ENCODE measurements at places on chromosomes 6 and 20.

GRCh38 chr6:11718463-11718862, 60.1 kb downstream of the ADTRP start:
- no peak for DNase-seq

DNA sequence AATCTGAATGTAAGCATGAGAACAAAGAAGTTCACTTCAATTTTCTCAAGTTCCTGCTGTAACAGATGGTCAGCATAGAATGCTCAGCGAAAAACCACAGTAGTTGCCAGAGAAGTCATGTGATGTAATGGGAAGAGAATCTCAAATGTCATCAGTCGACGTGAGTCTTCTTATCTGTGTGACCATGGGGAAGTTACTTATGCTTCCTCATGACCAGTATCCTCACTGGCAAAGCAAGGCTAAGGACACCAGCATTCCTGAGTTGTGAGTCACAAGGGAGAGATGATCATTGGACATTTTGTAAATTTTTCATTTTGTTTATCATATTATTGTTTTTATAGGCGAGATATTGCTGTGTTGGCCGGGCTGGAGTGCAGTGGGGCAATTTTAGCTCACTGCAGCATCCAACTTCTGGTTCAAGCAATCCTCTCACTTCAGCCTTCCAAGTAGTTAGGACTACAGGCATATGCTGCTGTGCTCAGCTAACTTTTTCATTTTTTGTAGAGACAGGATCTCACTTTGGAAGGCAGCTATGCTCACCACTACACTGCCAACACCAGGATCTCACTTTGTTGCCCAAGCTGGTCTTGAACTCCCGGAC, 21.9 kb downstream of the SGK1 start:
- DNase-seq, result no peak

DNA sequence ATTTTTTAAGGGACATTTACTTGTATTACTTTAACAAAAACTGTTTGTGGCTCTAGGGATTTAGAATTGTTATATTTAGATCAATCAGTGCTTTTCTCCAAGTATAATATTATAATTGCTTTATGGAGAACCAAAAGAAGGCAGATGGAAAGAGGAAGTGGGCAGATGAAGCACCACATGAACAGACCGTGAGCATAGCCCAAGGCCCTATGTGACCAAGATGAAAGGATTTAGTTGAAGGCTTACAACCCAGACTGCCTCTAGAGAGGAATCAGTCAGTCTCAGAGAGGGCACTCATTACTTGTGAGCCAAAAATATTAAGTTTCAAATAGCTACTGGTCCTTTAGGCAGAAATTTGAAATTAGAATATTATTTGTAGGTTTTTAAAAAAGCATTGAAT, 102.3 kb upstream of the IMPG1 start:
- DNase-seq, result no peak

DNA sequence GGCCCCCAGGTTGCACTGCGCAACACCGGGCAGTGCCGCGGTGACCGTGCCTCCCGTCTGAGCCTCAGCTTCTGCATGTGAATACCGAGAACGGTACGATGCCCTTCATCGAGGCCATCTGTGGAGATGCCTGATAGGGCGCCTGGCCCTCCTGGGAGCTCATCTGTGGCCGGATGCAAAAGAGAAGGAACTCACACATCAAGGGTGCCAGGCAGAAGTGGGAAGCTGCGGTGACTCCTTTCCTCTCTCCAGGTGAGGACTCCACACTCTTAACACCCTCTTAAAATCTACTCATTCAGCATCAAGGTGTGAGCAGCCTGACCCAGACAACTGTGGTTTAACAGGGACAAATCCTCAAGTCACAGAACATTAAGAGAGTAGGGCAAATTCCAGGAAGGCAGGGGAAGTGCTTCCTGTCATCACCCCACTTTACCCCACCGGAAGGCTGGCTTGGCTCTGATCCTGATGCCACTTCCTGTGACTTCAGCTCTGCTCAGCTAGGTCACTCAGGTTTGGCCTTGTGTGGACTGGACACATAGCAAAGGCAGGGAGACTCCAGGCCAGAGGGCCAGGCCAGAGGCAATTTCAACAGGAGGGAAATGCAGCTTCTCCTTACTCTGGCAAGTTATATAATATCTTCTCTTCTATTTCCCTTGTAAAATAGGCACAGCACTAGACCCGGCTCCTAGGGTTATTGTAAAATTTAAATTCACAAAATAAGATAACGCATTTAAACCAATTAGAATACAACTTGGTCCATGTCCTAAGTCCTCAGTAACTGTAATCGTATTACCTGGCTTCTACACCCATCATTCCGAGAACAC, 69.4 kb downstream of the CPNE5 start:
- DNase-seq, result no peak

DNA sequence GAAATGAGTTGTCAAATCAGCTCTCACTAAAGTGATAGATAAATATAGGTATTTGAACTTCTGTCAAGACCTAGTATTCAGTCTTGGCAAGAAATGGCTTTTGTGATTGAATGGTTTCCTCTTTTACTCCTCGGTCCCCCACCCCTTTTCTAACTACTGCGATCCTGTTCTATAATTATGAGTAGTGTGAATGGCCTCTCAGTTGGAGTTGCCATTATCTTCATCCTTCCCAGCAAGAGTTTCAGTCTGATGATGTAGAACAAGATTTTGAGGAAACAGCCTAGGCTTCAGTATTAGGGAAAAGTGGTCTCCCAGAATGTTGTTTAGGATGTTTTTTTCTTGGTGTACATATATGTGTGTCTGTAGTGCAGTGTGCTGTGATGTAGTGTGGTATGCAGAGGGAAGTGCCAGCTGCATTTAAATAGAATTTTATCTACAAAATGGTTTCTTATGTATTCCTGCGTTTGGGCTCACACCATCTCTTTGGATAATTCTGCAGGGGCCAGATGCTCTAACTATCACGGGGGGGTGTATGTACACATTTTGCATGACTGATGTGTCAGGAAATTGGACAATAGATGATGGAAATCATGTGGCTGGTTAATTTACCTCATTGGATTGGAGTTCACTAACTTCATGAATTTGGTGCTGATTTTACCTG, 180.1 kb upstream of the MMS22L start:
- DNase-seq, result no peak

GRCh38 chr6:3890047-3890446, 40.9 kb downstream of the FAM50B start:
- DNase-seq, result no peak

DNA sequence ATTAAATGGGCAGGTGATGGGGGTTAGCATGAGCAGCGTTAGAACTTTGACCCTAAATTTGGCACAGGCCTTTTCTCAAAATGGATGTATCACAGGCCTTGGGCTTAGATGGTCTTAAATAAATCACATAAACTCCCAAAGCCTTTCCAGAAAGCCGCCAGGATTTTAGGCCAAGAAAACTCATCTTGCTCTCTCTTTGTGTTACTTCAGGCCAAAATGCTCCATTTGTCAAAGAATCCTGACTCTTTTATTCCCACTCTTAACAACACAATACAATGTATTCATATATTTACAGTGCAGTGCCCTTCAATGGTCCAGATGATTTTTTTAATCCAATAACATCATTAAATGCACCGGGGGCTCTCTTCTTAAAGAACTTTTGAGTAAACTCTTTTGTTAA, 5.9 kb upstream of the TCP11 start:
- no peak for DNase-seq

- no peak for DNase-seq
Measured at GRCh38 chr6:137676888-137677287, 182.7 kb upstream of the OLIG3 start.

GRCh38 chr20:58071298-58071697, 157.2 kb downstream of the ANKRD60 start:
- no peak for DNase-seq

GRCh38 chr6:15668918-15669317, 6.1 kb upstream of the DTNBP1 start:
- DNase-seq, result no peak

- DNase-seq, result no peak
Measured at GRCh38 chr20:43750774-43751166, 24.0 kb upstream of the GTSF1L start.

DNA sequence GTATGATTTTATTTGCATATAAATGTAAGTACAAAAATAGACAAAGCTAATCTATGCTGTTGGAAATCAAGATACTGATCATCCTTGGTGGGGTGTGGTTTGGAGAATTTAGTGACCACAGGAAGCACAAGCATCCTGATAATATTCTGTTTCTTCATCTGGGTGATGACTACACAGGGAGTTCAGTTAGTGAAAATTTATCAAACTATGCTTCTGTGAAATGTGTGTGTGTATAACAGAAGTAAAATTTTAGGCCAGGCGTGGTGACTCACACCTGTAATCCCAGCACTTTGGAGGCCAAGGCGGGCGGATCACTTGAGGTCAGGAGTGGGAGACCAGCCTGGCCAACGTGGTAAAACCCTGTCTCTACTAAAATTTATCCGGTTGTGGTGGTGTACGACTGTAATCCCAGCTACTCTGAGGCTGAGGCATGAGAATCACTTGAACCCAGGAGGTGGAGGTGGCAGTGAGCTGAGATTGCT, 20.6 kb downstream of the ENPP3 start:
- DNase-seq, result no peak

DNA sequence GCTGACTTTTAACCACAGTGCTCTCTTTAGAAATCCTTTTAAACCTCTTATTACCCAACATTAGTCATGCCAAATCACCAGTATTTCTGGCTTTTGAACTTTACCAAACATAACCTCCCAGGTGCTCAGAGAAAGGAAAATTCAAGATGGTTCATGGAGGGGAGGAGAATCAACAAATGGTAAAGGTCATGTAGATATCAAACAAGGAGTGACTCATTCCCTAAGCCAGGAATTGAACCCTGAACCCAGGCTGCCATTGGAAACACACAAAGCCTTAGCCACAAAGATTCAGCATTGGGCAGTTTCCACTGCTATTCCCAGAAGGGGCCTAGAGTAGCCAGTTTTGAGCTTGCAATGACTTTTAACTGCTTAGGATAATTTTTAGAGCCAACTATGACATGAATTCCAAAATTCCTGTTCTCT, 21.6 kb upstream of the ENTPD6 start:
- DNase-seq, result no peak

GRCh38 chr6:37134396-37135191, 35.4 kb upstream of the PIM1 start:
- DNase-seq, result no peak

DNA sequence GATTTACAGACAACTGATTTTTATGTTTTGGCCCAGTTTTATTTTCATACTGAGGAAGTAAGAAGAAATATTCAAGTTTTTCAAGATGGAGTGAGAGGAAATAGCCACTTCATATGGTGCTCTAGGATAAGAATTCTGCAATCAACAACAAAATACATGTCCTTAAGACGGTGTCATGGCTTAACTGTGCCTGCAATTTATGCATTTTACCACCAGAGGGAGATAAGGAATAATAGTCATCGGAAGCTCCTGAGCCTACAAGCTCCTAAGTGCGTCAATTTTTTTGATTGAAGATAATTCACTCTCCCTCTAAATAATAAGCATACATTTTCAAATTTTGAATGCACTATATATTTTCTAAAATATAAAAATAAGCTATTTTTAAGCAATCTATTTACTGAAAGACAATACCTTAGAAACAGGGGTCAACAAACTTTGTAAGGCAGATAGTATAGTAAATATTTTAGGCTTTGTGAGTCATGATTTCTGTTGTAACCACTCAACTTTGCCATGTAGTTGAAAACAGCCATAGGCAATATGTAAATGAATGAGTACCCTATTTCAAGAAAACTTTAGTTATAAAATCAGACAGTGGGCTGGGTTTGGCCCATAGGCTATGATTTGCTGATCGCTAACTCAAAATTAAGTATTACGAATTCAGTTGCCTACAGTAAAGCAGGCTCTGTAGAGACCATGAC, 230.9 kb upstream of the DTNBP1 start:
- no peak for DNase-seq

DNA sequence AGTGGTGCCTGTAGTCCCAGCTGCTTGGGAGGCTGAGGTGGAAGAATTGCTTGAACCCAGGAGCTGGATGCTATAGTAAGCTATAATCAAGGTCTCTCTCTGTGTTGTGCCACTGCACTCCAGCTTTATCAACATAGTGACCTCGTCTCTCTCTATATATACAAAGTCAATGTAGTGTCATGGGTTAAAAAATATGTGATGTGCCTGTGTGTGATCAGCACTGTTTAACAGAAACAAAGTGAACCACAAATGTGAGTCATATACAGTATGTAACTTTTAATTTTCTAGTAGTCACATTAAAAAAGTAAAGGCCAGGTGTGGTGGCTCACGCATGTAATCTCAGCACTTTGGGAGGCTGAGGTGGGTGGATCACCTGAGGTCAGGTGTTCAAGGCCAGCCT, 85.3 kb upstream of the RNF24 start:
- no peak for DNase-seq

DNA sequence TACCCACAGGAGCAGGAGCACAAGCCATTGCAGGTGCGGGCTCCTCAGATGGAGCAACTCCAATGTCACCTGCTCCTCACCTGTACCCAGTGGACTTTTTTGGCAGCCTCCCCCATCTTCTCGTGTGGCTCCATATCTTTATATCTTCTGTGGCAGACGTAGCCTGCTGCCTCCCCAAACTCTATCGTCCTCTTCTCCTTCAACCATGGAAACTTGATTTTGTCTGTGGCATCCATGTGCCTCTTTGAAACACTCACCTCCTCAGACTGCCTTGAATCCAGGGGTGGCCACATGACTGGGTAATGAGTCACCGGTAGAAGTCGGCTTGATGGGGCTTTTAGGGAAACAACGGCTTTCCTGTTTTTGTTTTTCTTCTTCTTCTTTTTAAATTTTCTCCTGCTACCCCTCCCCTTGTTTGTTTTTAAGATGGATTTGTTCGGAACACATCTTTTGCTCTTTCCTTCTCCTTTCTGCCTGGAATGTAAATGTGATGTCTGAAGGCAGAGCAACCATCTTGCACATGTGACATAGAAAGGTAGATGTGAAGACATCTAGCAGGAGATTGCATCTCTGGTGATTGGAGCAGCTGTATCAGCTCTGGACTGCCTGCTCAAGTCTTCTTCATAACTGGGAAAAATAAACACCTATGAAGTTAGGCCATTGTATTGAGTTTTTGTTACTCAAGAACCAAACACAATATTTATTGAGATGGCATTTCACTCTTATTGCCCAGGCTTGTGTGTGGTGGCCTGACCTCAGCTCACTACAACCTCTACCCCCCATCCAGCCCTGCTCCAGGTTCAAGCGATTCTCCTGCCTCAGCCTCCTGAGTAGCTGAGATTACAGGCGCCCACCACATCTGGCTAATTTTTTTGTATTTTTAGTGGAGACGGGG, 69.9 kb upstream of the DDR1 start:
- no peak for DNase-seq

- DNase-seq, result no peak
Measured at GRCh38 chr6:95084867-95085266, 492.5 kb upstream of the MANEA start.

- no peak for DNase-seq
Measured at GRCh38 chr6:35675871-35676459, 12.8 kb downstream of the FKBP5 start.

GRCh38 chr20:43446361-43446879, 11.3 kb upstream of the SRSF6 start:
- no peak for DNase-seq

- DNase-seq, result no peak
Measured at GRCh38 chr6:23181356-23182110, 612.2 kb downstream of the HDGFL1 start.

- no peak for DNase-seq
Measured at GRCh38 chr6:168181316-168181715, 102.3 kb upstream of the FRMD1 start.
